ENCODE measurements at places on chromosomes 4 and X.

GRCh38 chr4:37241647-37242046 is 2.9 kb upstream of the NWD2 start:
- DNase-seq = no peak

- DNase-seq = no peak
These were observed 179.6 kb upstream of the NOCT start for GRCh38 chr4:138835832-138836533.

DNA sequence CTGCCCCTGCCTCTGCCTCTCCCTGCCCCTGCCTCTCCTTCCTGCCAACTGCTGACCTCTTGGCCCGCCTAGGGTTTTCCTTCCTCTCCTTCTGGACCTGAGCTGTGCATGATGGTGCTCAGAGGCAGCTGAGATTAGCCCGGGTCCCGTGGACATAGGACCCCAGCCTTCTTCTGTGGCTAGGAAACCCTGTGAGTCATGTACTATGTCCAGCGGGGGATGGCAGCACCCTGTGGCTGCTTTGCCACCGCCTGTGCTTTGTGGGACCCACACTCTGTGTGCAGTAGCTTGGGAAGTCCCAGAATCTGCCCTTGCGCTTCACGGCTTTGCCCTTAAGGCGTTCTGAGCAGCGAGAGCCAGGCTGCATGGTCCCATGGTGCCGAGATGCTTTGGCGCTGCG is 105.5 kb upstream of the PSAPL1 start:
- DNase-seq = no peak

DNA sequence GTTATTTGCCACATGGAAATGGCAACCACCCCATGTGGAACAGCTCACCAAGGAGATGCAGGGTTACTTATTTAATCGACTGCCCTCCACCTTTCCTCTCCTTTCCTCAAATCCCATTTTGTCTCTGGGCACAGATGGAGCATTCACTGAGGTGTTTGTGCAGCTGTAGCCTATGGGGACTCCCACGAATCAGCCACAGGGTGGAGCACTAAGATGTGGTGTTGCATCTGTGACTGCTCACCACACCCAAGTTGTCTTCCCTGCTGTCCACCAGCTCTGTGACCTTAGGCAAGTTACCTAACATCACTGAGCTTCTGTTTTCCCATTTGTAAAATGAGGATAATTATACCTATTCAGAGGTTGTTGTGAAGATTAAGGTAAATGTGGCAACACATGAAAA is 252.4 kb upstream of the CPEB2 start:
- no peak for DNase-seq

DNA sequence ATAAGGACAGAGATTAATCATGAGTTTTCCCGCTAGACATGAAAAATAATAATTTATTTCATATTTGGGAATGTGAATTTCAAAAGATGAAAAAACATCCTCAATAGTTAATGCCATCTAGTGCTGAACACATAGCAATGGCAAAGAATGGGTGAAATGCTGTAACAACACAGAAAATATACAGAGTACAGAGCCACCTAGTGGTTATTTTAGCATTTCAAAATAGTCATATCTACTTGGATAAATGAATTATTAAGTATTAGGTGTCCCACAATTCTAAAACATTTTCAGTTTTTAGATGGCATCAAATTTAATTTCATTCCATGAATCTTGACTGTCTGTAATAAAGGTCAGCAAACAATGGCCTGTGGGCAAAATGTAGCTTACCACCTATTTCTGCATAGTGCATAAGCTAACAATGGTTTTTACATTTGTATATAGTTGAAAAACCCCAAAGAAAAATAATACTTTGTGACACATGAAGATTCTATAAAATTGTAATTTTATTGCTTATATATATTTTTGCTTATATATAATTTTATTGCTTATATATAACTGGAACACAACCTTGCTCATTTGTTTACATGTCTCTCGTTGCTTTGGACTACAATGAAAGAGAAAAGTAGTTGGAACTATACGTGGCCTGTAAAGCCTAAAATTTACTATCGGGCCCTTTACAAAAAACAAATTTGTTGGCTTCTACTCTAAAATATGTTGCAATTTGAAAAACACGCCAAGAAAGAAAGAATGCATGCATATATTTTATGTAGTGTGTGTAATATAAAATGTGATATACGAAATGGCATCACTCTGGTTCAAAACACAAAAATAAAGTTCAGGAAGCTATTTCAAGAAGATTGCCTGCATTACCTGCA is 99.1 kb upstream of the FAM47C start:
- DNase-seq = no peak

Measured in CD4-positive, alpha-beta T cell (primary cell).